ENCODE measurements at places on chromosomes 6 and 20.

DNA sequence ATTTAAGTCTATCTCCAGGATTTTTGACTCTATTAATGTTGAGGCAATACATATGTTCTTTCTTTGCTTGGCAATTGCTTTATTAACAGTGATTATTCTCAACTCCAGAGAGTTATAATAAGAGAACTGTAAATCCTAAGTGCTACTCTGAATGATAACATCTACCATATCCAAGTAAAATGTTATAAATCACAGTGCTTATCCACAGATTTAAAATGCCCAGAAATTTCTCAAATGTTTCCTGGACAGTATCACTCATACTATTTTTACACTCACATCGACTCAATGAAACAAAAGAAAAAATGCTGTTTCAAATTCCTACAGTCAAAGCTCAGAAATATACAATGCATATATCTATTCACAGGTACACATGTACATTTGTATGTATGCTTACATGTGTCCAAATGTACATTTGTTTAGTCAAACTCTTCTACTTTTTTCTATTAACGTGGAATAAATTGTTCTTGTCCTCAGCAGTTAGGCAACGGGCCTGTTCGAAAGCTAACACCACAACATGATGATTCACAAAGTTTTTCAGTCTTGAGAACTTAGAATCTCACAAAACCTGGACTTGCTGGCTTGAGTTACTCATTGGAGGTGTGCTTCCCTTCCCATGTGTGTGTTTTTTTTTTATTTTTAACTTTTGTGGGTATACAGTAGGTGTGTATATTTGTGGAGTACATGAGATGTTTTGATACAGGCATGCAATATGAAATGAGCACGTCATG is 193.0 kb downstream of the GJA10 start:
- ATAC-seq = no peak

GRCh38 chr6:156917213-156917612 is 140.0 kb downstream of the ARID1B start:
- ATAC-seq = no peak

DNA sequence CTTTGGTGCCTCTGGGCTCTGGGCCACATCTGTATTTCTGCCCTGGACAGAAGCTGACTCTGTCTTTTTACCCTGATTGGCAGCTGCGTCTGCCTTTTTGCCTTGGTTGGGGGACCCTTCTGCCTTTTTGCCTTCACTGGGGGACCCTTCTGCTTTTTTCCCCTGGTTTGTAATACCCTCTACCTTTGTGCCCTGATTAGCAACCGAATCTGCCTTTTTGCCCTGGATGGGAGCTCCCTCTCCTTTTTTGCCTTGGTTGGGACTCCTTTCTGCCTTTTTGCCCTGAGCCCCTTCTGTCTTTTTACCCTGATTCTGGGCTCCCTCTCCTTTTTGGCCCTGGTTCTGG is 23.4 kb downstream of the RRBP1 start:
- ATAC-seq = no peak

GRCh38 chr6:38638941-38639497 is 710 bp downstream of the BTBD9 start:
- peak; percentile 83 for ATAC-seq

DNA sequence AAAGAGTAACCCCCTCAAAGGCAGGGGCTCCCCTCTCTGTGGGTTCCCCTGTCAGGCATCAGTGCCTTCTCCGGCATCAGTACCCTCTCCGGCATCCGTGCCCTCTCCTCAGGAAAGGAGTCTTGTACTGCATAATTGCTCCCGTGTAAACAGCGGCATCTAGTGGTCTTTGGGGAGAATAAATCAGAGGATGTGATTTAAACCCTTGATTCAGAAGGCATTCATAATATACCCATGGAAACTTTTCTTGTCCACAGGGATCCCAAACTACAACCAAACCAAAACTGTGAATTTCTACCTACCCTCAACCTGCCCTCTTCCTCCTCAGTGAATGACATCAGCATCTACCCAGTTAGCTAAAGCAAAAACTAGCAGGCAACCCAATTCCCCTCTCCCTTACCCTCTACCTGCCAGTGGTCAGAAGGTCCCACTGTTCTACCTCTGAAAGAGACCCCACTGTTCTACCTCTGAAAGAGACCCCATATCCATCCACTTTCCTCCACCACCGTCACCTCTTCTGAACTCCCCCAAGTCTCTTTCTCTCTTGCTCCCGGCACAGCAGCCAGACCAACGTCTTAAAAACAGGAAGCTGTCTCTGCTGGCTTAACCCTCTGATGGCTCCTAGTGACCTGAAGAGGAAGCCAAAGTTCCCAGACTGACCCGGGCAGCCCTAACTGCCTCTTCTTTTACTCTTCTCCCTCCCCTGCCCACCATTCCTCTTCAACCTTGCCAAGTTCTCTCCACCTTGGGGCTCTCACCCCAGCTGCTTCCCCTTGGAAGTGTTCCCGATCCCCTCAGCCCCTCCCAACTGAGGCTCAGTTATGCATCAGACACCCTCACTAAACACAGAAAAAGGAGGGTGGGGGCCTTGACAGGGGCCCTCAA is 27.2 kb downstream of the UBE2V1 start:
- peak; percentile 76 for ATAC-seq

DNA sequence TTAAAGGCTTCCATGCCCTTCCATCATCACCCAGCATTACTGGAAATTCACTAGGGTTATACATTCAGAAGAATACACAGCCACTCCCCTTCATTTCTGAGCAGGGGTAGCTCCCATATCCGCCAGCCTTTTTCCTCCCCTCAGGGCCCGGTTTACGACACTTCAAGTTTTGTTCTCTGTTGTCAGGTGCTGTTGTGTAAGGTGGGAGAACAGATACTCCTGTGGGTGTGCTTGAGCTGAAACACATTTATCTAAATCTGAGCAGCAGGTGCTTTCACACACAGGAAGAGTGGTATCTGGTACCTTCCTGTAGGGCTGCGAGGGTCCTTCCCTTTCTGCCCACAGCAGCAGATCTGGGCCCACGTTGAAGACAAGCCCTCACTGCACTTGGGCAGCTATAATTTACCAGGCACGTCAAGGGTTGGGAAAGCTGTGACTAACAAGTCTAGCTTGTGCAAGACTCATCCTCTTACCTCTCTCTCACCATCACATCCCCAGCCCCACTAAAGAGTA is 215.8 kb upstream of the RREB1 start:
- ATAC-seq = no peak

- ATAC-seq = peak; percentile 67
Measured at GRCh38 chr20:1625083-1625690, 5.4 kb upstream of the SIRPB1 start.

GRCh38 chr6:42108071-42108470 is 34.3 kb downstream of the C6orf132 start:
- ATAC-seq = no peak

DNA sequence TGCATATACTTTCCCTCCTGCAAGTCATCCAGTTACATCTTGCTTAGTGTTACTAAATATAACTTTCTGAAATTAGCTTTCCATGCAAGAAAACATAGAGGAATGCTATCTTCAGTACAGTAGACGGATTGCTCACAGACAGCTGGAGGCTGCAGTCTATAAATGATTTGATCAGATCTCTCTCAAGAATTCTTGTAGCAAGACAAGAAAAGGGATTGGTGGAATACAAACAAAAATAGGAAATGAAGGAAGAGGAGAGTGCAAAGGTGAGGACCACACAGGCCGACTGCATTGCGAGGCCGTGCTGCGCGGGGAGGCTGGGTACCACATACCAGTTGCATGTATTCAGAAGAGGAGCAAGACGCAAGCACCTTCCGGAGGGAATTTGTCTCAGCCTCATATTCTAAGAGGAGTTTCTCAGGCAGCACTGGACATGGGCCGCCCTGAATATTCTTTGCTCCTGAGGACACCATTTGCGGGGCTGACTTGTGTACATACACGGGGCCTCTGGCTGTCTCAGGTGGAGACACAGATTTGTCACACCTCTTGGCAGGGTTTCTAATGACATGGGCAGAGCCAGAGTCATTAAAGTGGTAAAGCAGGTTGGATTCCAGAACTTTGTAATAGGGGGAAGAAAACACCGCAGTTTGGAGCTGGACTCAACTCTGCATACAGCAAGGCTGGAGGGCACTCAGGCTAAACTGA is 22.7 kb upstream of the KIF25 start:
- ATAC-seq = no peak

- no peak for ATAC-seq
Measured at GRCh38 chr20:58555078-58555765, 40.0 kb upstream of the APCDD1L start.

GRCh38 chr20:64115171-64115911 is 8.0 kb upstream of the NPBWR2 start:
- ATAC-seq = no peak

DNA sequence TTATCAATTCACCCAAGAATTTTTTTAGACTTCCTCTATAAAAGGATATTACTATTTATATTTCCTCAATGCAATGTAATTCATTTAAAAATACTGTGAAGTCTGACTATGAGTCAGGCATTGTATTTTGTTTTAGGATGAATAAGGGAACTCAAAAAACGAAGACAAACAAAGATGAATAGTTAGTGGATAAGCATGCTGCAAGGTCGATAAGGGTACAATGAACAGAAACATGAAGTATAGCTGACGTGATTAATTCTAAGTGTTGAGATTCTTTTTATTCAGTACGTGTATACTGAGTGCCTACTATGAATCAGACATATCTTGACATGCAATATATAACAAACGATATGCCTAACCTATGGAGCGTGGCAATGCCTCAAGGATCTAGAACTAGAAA is 105.4 kb downstream of the PDE10A start:
- ATAC-seq = no peak

GRCh38 chr6:56573624-56574023 is 69.1 kb downstream of the DST start:
- no peak for ATAC-seq

GRCh38 chr6:143515061-143515760 is 3.7 kb upstream of the FUCA2 start:
- ATAC-seq = no peak

GRCh38 chr20:58650181-58650775 is 805 bp upstream of the STX16 start:
- peak; percentile 9 for ATAC-seq

DNA sequence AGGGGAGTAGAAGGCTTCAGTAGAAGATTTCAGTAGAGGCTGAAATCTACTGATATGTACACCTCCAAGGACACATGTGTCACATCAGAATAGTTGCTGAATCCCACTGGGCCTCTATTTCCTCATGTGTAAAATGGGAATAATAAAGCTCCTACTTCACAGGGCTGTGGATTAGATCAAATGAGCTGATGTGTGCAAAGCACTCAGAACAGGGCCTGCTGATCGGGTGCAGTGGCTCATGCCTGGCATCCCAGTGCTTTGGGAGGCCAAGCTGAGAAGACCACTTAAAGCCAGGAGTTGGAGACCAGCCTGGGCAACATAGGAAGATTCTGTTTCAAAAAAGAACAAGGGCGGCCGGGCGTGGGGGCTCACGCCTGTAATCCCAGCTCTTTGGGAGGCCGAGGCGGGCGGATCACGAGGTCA is 8.1 kb upstream of the AP5S1 start:
- ATAC-seq = no peak

GRCh38 chr6:128290221-128290620 is 230.2 kb downstream of the PTPRK start:
- ATAC-seq = no peak

DNA sequence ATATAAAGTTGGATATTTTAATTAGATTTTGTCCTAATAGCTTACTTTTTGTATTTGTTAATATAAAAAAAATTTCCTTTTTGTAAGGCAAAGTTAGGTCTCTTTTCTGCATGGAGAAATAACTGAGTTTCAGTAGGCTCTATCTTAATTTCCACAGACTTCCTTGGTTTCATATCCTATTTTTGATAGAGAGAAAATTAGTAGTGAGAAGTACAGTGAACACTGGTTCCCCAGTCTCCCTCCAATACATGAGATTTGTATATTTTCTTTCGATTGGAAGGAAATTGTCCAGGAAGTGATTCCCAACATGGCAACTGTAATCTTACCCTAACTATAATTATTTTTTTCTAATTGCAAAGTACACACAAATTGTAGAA is 26.4 kb downstream of the TRIM27 start:
- no peak for ATAC-seq

- ATAC-seq = peak; percentile 60
Measured at GRCh38 chr6:107489636-107490565, at the start of gene SOBP. Gene SOBP, plus strand, starts transcription at chr6:107490117. Its CDS starts 500 bp downstream, at chr6:107490617.

DNA sequence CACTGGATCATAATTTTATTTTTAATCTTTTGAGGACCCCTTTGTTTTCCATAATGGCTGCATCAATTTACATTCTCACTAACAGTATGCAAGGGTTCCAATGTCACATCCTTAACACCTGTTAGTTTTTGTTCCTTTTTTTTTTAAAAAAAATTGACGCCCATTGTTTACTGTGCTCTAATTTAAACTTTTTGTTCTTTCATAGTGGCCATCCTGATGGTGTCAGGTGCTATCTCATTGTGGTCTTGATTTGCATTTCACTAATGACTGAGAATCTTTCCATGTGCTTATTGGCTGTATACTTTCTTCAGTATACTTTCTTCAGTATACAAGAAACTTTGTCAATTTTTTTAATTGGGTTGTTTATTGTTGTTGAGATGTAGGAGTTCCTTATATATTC is 347.0 kb downstream of the RNGTT start:
- ATAC-seq = no peak

DNA sequence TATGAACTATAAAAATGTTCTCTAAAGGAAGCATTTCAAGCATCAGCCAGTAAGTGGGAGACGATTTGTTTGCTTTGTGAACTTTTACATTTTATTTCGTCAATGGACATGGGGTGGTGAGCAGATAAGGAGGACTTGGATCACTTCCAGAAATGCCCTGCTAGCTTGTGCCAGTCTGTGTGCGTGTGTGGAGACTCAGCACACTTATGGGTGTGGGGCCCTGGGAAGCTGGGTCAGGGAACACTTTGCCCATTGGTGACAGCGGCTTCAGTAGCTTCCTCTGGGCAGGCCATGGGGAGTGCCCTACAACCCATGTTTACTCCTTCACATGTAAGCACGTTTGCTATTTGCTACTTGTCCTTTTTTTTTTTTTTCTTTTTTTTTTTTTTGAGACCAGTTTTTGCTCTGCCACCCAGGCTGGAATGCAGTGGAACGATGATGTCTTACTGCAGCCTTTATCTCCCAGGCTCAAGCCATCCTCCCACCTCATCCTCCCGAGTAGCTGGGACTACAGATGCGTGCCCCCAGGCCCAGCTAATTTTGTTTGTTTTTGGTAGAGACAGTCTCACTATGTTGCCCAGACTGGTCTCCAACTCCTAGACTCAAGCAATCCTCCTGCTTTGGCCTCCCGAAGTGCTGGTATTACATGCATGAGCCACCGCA is 24.2 kb downstream of the PRDM1 start:
- no peak for ATAC-seq

- ATAC-seq = no peak
Measured at GRCh38 chr6:129359811-129360681, 349.9 kb downstream of the ARHGAP18 start.

Data from activated T-helper 17 cell treated with anti-CD3 and anti-CD28 coated beads, Interleukin-2, amount 50 U/mL, for 72 hours (primary cell).